ENCODE measurements at places on chromosomes 6 and 20. TPM values are rescaled to one million over a fixed set of nuclear protein-coding genes. Genes with fewer than 3 reads are reported as not detected.

Gene TRDN
- total RNA-seq = not detected

Gene HUS1B
- 0.98 TPM for total RNA-seq

Gene DDO
- total RNA-seq = 5.5 TPM

Gene RGS17
- total RNA-seq = 3.2 TPM

Gene LTA
- total RNA-seq = not detected

Gene NEURL2
- total RNA-seq = 3.0 TPM

Gene SPATA25
- total RNA-seq = 0.98 TPM

Gene CALHM5
- 4.1 TPM for total RNA-seq

Gene LST1
- total RNA-seq = not detected

Gene PPIL6
- total RNA-seq = 1.1 TPM

Gene CTCFL
- not detected for total RNA-seq

Gene SLC29A1
- total RNA-seq = 22.1 TPM

Gene TFB1M
- 20.3 TPM for total RNA-seq

Gene LPA
- not detected for total RNA-seq

Gene ZBTB12
- total RNA-seq = 1.4 TPM

Gene ETV7
- 0.24 TPM for total RNA-seq

All from RPMI7951 (cell line).